ENCODE measurements at places on chromosomes 5 and 9. TPM values are rescaled to one million over a fixed set of nuclear protein-coding genes. Genes with fewer than 3 reads are reported as not detected.

Gene PLPPR1
- not detected for total RNA-seq

- no peak for DNase-seq
Observed at GRCh38 chr5:130316971-130317680, 412.9 kb downstream of the CHSY3 start.

DNA sequence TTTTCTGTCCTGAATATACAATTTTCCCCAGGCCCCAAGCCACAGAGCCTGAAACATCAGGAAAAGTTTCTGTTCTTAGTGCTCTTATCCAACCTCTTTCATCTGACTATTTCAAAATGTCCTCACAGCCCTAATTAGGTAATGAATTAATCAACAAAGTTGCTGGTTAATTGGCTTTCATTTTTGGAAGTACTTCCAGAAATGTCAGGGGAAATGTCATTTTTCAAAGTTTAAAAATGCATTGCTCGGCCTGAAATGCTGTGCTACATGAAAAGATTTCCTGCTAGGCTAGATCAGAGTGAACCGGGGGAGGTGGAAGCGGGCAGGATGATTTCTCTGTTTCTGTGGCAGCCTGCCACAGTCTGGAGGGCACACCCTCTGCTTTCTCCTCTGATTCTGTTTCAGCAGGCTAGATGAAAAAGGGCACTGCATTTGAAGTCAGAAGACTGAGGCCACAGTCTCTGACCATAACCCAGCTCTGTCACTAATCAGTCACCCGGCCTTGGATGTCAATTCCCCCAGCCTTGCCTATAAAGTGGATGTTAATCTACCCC lies 55.9 kb upstream of the BARX1 start:
- no peak for DNase-seq

DNA sequence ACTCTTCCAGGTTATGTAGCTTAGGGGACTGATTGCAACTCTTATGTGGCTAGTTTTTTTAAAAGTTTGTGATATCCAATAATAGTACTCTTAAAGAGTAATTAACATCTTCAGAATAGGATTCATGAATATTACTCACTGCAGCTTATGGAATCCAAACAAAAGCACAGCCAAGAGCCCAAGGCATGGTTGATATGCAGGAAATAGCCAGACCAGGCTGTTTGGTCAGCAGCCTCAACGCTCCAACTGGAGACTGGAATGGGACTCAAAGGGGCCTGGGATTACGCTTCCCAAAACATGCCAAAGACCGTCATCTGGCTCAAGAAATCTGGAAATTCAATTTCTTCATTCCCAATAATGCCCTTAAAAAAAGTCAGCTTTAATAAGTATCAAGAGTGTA lies 268.6 kb downstream of the SEC61B start:
- DNase-seq: no peak
